ENCODE measurements at places on chromosomes 6 and 20. TPM values are rescaled to one million over a fixed set of nuclear protein-coding genes. Genes with fewer than 3 reads are reported as not detected.

DNA sequence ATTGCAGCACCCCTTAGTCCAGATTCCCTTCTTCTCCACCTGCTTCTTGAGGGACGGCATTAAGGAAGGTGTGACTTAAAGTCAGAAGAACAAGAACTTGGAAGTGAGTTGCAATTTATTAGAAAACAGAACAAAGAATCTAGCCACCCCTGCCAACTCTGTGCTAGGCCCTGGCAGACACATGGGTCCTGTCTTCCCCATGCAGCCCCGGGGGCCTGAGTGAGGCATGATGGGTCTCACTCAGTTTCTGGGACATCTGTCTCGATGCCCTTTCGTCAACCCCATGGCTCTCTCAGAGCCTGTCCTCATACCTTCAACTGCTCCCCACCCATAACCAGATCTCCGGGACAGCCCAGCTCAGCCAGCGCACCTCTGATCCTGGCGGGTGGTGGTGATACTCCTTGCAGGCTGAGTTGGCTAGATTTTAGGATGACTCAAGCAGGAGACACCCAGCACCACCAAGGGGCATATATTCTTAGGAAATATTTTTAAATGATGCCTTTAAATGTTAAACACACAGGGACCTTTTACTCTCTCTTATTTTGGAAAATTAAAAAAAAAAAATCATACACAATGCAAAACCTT lies 143.2 kb upstream of the RNF24 start:
- H3K4me3 ChIP-seq = no peak overlapping the region
- peaks cover 39% of the 10 kb centered on the region for H3K4me1 ChIP-seq
- DNase-seq = no peak
- H3K27me3 ChIP-seq = no peaks in the 10 kb centered on the region
- H3K36me3 ChIP-seq = no peaks in the 10 kb centered on the region
- H3K27ac ChIP-seq = no peak overlapping the region

- no peaks in the 10 kb centered on the region for H3K27me3 ChIP-seq
- H3K27ac ChIP-seq = no peak overlapping the region
- peaks cover 66% of the 10 kb centered on the region for H3K36me3 ChIP-seq
- no peak for DNase-seq
- H3K4me3 ChIP-seq = no peak overlapping the region
Measured at GRCh38 chr6:170404036-170404435, 97.5 kb downstream of the FAM120B start.

DNA sequence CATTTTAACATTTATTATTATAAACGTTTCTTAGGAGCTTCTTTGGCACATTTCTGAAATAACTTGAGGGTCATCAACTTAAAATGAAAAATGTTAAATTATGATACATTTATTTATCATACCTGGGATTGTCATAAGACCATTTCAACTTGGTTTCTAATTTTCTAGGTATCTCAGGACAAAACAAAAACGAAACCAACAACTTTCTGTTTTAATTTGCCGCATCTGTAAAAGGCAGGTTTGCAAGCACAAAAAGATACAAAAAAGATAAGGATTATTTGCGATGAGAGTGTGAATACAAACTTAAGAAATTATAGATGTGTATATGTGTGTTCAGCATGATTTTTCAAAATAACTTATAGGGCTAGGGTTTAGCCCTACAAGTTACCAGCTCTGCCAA lies 395.0 kb upstream of the RUNX2 start:
- H3K4me1 ChIP-seq = no peaks in the 10 kb centered on the region
- DNase-seq = no peak
- H3K36me3 ChIP-seq = no peaks in the 10 kb centered on the region
- no peaks in the 10 kb centered on the region for H3K27me3 ChIP-seq
- no peak overlapping the region for H3K27ac ChIP-seq
- no peak overlapping the region for H3K4me3 ChIP-seq

DNA sequence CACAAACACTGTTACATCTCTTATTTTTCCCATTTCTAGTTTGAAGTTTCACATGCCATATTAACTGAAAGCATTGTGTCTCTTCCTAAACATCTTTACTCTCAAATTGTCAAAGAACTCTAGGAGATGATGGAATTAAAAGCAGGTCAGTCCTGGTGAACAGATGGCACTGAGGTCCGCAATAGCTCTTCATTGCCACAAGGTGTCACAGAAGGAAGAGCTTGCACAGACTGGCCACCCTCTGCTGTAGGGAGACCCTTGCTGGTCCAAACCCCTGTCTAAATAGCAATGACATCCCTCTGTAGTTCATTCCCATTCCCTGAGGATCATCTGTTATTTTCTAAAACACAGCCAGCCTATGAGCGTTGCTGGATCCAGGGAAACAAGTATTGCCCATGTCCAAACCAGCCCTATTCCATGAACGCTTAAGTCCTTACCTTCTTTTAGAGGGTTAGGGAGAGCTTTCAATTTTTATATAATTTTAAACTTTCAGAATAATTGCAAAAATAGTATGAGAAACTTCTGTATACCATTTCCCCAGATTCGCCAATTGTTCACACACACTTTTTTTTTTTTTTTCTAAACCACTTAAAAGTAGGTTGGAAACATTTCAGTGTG lies 10.1 kb upstream of the HDAC2 start:
- H3K27ac ChIP-seq = no peak overlapping the region
- no peaks in the 10 kb centered on the region for H3K36me3 ChIP-seq
- H3K4me1 ChIP-seq = no peaks in the 10 kb centered on the region
- DNase-seq = no peak
- no peak overlapping the region for H3K4me3 ChIP-seq

DNA sequence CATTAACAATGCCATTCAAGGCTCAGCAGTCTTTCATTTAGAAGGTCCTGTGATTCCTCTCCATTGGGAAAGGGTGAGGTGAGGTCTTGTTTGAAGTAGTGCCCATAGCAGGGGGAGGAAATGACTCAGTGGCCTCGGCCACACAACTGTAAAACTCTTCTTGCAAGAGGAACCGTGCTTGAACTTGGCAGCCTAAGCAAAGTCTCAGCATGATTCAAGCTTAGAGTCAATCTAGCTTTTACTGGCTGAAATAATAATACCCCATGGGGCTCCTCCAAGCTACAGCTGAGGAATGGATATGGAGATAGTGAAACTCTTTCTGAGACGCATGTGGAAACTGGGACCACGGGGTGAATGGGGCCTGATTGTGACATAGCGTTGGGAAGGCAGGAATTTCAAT lies 428.2 kb downstream of the BMP2 start:
- H3K4me3 ChIP-seq = no peak overlapping the region
- no peaks in the 10 kb centered on the region for H3K27me3 ChIP-seq
- no peak for DNase-seq

DNA sequence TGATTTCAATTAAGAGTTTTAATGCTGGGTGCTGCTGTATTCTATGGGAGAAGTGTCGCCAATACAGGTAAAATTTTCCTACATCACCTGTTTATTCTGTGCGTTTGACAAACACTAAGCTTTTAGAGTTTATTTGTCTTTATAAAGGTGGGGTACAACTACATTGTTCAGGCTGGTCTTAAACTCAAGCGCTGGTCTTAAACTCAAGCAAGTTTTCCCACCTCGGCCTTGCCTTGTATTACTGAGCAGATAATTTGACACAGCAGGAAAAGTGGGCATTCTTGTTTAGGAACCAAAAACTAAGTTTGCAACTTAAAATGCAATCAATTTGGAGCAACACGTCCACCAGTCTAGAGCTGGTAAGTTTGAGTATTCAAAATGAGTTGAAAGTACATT lies 112.9 kb upstream of the BTN3A2 start:
- peaks cover 62% of the 10 kb centered on the region for H3K27me3 ChIP-seq
- H3K4me1 ChIP-seq = peaks cover 26% of the 10 kb centered on the region
- H3K27ac ChIP-seq = peak overlapping the region; percentile 69

- DNase-seq = no peak
- H3K4me3 ChIP-seq = no peak overlapping the region
- H3K36me3 ChIP-seq = peaks cover 8% of the 10 kb centered on the region
- H3K27ac ChIP-seq = no peak overlapping the region
Measured at GRCh38 chr20:4896971-4897497, 104.3 kb downstream of the SLC23A2 start.

DNA sequence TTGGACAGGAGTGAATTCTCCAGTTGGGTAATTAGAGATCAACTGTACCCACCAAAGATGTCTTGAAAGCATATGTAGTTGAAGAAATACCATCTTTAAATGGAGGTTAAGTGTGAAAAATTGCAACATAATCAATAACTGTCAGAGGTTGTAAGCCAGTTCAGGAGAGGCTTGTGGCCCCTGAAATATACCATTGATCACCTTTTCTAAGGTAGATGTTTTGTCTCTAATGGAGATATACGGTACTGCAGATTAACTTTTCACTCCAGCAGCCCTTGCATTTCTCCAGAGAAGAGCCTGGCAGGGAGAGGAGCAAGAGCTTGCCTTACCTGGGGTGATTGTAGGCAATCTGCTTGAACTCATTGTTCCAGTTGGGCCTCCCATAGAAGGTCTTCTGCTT lies 48.8 kb downstream of the NOX3 start:
- H3K36me3 ChIP-seq = no peaks in the 10 kb centered on the region
- no peaks in the 10 kb centered on the region for H3K4me1 ChIP-seq
- H3K27ac ChIP-seq = no peak overlapping the region
- no peak for DNase-seq

- H3K4me3 ChIP-seq = no peak overlapping the region
- peaks cover 12% of the 10 kb centered on the region for H3K4me1 ChIP-seq
- no peak for DNase-seq
- H3K36me3 ChIP-seq = no peaks in the 10 kb centered on the region
- H3K27ac ChIP-seq = no peak overlapping the region
Measured at GRCh38 chr6:124995131-124995530, 32.9 kb downstream of the RNF217 start.

DNA sequence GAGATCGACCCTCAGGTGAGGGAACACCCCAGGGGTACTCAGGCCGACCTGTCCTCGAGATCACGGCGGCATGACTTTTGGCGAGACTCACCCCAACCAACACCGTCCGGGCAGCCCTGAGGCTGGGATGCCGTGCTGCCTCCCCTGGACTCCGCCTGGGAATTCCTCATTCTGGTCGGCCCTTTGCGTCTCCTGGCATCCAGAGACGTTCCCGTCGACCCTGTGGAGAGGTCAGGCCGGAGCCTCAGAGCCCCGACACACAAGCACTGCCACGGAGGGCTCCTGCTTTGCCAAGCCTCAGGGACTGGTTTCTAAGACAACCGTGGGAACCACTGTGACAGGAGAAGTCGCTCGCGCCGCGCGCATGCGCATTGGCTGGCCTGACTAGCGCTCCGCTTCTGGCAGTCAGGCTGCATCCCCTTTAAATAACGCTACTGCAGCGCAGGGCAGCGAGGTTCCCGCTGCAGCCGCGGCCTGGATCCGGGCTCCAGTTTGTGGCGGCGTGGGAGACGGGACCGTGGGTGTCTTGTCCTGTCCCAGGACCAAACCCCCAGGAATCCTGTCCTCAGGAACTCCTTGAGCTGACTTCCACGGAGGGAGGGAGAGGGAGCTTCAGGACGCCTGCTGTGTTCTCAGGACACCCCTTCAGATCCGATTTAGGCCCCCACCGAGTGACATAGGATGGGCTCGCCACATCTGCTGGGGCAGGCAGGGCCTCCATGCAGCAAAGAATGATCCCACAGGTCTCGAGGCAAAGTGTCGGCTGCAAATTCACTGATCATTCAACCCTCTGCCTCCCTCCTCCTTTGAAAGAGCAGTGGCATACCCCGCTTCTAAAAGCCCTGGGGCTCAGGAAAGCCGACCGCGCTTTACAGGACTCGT lies 163.2 kb upstream of the ZNF337 start:
- no peaks in the 10 kb centered on the region for H3K36me3 ChIP-seq
- DNase-seq = peak; percentile 77
- H3K27ac ChIP-seq = no peak overlapping the region
- H3K27me3 ChIP-seq = peaks cover 49% of the 10 kb centered on the region

GRCh38 chr6:118263921-118264486 lies 284.1 kb upstream of the PLN start:
- no peaks in the 10 kb centered on the region for H3K4me1 ChIP-seq
- no peaks in the 10 kb centered on the region for H3K27me3 ChIP-seq
- no peak overlapping the region for H3K27ac ChIP-seq
- H3K36me3 ChIP-seq = no peaks in the 10 kb centered on the region

- H3K36me3 ChIP-seq = no peaks in the 10 kb centered on the region
- no peaks in the 10 kb centered on the region for H3K4me1 ChIP-seq
- no peaks in the 10 kb centered on the region for H3K27me3 ChIP-seq
Measured at GRCh38 chr20:40294175-40294574, 394.9 kb downstream of the MAFB start.

GRCh38 chr6:153563001-153563400 lies 431.9 kb upstream of the RGS17 start:
- H3K4me1 ChIP-seq = no peaks in the 10 kb centered on the region
- H3K36me3 ChIP-seq = no peaks in the 10 kb centered on the region
- H3K27me3 ChIP-seq = no peaks in the 10 kb centered on the region

GRCh38 chr6:144278659-144279314 lies 6.3 kb upstream of the UTRN start:
- H3K4me1 ChIP-seq = peaks cover 7% of the 10 kb centered on the region
- no peaks in the 10 kb centered on the region for H3K36me3 ChIP-seq
- H3K27ac ChIP-seq = no peak overlapping the region
- DNase-seq = no peak
- no peak overlapping the region for H3K4me3 ChIP-seq
- no peaks in the 10 kb centered on the region for H3K27me3 ChIP-seq

GRCh38 chr6:136383268-136383937 lies 93.8 kb upstream of the BCLAF1 start:
- no peak overlapping the region for H3K27ac ChIP-seq
- no peaks in the 10 kb centered on the region for H3K27me3 ChIP-seq
- H3K36me3 ChIP-seq = no peaks in the 10 kb centered on the region
- no peak overlapping the region for H3K4me3 ChIP-seq
- no peaks in the 10 kb centered on the region for H3K4me1 ChIP-seq

DNA sequence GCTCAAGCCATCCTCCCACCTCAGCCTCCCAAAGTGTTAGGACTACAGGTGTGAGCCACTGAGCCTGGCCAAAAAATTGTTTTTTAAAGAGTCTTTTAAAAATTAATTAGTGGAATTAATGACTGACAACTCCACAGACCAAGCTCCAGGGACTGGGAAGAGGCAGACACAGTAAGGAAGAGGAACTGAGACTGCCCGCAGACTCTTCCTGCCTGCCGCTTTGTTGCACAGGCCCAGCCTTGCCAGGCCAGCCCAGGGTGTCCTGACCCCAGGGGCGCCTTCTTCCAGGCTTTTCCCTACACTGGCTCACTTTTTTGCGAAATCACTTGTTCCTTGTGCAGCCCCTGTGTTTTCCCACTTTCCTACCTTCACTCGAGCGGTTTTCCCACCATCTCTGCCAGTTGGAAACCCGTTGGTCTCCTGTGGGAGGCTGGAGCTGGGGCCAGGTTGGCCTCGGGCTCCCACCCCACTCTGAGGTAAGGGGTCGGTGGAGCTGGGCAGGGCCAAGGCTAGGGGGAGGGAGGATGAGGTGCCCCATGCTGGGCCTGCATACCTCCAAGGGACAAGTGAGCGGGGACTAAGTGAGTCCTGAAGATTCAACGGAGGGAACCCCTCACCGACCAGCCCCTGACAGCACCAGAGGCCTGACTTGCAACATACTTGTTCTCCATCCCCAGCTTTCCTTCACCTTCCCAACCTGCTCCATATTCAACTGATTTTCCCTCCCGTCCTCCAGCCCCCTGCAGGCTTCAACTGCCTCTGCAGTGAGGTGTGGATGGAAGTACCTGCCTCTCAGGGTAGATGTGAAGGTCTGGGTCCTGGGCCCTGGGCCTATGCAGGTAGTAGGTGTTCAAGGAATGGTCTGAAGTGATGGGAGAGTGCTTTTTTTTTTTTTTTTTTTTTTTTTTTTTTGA lies 23.5 kb upstream of the SMIM29 start:
- H3K4me3 ChIP-seq = no peak overlapping the region
- peaks cover 4% of the 10 kb centered on the region for H3K4me1 ChIP-seq
- no peak for DNase-seq
- no peak overlapping the region for H3K27ac ChIP-seq
- H3K36me3 ChIP-seq = no peaks in the 10 kb centered on the region
- H3K27me3 ChIP-seq = no peaks in the 10 kb centered on the region

CNR1 gene
- 6.5 TPM for total RNA-seq

KIAA0408 gene
- total RNA-seq = 2.7 TPM

PNPLA1 gene
- total RNA-seq = 28.9 TPM

NUP153 gene
- 39.8 TPM for total RNA-seq

SOBP gene
- 0.64 TPM for total RNA-seq

FAM184A gene
- total RNA-seq = 0.19 TPM

HLA-E gene
- total RNA-seq = 626 TPM

COL9A3 gene
- total RNA-seq = 6.1 TPM
